ENCODE measurements at places on chromosomes 11 and 22.

- ATAC-seq, result peak; percentile 69
Observed at GRCh38 chr11:112279901-112280267, 19.2 kb upstream of the PLET1 start.

GRCh38 chr11:839875-840617 is 2.3 kb downstream of the POLR2L start:
- ATAC-seq, result no peak

- ATAC-seq, result no peak
Observed at GRCh38 chr22:23774922-23775436, 2.3 kb downstream of the MMP11 start.

GRCh38 chr22:36166518-36167220 is 6.1 kb upstream of the APOL3 start:
- no peak for ATAC-seq

DNA sequence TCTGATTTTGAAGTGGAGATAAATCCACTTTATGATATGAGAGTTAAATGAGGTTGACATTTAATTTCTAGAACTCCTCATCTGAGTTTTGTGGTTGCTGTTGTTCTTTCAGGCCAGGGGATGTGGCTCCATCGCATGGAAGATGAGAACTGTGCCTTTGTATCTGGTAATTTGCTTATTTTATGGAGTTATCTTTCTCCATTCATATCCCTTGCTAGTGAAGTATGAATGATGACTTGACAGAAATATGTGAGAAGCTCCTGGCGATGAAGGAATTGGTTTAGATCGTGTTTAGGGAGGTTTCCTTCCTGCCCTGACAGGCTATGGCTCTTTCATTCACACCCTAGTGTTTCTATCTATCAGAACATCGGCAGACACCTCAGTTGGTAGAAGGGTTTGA is 393.7 kb downstream of the ETS1 start:
- no peak for ATAC-seq

DNA sequence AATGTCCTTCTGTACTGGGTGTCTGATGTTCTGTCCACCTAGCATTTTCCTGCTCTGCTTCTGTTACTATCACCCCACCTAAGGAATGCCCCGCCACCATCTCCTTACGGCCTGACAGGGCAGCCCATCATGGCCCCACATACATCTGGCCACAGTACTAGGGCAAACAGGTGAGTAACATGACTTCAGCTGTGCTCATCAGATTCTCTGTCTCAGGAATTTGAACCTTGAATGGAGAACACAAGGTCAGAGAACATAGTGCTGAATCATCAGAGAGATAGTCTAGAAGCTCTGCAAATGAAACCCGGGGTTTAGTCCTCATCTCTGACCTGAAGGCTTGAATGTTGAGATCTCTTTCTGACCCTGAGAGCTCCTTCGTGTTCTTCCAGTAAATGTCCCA is 32.4 kb downstream of the ZC3H12C start:
- no peak for ATAC-seq

DNA sequence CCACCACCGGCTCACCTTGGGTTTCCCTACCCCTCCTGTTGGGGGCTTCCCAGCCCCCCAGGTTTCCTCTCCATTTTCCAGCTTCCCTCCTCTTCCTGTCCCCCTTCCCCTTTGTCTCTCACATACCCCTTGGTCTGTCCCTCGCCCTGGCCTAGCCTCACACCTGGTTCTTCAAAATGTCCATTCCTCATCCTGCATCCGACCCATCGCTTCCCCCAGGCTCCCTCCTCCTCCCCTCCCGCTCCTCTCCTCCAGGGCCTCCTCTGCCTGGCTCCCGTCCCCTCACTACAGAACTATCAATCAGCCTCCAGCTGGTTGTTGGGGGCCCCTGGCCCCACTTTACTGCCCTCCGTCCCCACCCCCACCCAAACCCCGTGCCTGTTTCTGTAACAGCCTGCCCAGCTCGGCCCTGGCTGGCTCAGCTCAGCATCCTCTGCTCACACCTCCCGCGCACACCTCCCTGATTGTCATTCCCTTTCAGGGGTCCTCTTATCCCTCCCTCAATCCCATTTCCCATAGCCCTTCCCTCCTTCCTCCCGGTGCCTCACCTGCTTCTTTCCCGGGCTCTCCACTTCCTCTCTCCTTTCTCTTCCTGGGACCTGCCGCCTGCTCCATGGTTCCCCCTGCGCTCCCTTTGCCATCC is 1.2 kb downstream of the CNIH2 start:
- ATAC-seq, result no peak

DNA sequence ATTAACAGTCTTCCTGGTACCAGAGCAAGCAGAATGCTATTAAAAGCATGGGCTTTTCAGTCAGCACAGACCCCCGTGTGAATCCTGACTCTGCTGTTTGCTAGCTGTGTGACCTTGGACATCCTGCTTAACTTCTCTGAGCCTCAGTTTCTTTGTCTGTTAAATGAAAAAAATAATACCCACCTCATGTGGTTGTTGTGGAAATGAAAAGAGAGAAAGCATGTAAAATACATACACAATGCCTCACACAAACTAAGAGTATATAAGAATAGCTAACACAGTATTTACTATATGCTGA is 39.5 kb downstream of the AHNAK start:
- ATAC-seq, result no peak

GRCh38 chr11:69697861-69698260 is 6.0 kb downstream of the FGF19 start:
- no peak for ATAC-seq

GRCh38 chr11:38937709-38938108 is 2339.7 kb upstream of the RAG2 start:
- ATAC-seq, result no peak

DNA sequence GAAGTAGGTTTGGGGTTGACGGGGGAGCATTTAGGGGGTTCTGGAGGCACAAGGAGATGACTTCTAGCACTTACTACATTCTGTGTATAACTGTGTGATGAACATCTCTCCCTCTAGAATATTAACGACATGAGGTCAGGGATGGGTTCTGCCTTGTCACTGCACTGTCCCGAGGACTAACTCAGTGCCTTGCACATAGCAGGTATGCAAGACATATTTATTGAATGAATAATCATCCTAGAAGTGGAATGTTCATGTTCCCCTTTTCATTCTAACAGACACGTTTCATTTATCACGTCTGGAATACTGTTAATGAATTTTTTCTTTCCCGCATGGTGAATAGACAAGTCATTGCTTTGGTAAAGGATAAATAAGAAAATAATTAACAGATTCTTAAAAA is 12.6 kb downstream of the SYT13 start:
- no peak for ATAC-seq

- no peak for ATAC-seq
Observed at GRCh38 chr22:46471901-46472721, 65.3 kb downstream of the CELSR1 start.

DNA sequence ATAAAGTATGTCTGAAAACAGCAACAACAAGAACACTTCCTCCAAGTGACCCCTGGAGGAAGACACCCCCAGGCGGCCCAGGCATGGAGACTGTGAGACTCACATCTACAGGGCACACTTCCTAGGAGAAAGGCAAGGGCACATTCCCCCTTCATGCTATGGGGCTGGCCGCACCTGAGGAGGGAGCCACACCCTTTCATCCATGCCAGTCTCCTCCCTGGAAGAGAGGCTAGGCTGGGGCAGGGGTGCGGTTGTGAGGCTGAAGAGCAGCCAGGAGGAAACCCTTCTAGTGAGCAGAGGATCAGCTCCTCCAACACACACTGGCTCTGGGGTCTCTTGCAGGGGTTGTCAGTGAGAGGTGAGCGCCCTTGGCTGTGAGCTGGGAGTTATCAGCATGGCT is 678.8 kb downstream of the NTM start:
- no peak for ATAC-seq

DNA sequence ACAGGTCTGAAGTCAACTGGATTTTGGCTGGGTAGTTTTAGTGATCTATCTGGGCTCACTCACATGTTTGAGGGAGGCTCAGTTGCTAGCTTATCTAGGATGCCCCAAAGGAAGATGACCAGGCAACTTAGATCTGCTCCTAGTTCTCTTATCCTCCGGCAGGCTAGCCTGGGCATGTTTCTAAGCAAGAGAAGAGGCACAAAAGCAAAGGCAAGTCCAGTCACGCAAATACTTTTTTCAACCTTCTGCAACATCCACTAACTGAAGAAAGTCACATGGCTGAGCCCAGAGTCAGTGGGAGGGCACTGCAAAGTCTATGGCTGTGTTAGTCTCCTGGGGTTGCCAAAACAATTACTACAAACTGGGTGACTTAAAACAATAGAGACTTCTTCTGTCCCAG is 32.9 kb upstream of the FSHB start:
- ATAC-seq, result no peak

DNA sequence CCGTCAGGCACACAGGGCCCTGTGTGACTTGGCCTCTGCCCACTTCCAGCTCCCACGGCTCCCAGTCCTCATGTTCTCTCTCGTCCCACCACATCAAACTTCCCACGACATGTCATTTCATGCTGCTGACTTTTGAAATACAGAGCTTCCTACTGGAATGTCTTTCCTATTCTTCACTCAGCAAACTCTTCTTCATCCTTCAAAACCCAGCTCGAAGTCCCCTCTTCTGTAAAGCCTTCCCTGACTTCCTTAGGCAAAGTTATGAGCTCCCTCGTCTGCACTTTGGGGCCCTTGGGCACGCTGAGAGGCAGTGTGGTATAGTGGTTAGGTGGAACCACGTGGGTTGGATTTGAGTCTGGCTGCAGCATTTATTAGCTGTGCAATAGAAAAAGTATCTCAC is 37.8 kb upstream of the EIF3D start:
- no peak for ATAC-seq

- no peak for ATAC-seq
Observed at GRCh38 chr11:99585606-99586005, 564.9 kb downstream of the CNTN5 start.

DNA sequence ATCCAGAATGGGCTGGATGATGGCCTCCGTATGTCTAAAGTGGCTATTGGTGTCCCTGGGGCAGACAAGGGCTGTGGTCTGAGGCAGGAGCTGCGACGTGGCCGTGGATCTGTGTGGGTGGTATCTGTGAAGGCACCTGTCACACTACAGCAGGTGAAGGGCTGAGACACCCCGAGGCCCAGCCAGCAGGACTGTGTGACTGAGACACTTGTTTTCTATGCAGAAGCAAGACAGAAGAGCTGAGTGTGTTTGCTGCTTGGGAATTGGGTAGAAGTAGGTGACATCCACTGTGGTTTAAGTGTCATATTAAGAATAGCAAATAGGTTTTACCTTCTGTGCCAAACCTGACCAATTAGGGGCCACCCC is 35.0 kb downstream of the AMPD3 start:
- ATAC-seq, result no peak

DNA sequence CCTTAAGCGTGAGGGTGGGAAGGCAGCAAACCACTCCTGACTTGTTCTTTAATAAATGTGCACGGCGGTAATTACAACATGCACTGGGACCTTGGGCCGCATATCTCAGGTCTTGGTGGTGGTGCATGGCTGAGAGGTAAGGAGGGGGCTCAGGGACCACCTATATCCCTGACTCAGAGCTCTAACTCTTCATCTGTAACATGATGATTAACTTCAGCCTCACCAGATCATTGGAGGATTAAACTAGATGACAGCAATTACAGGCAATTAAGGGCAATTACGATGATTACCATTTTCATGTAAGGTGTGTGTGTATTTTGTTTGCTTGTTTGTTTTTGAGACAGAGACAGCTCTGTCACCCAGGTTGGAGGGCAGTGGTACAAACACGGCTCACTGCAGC is 45.0 kb downstream of the FBLN1 start:
- ATAC-seq, result no peak

DNA sequence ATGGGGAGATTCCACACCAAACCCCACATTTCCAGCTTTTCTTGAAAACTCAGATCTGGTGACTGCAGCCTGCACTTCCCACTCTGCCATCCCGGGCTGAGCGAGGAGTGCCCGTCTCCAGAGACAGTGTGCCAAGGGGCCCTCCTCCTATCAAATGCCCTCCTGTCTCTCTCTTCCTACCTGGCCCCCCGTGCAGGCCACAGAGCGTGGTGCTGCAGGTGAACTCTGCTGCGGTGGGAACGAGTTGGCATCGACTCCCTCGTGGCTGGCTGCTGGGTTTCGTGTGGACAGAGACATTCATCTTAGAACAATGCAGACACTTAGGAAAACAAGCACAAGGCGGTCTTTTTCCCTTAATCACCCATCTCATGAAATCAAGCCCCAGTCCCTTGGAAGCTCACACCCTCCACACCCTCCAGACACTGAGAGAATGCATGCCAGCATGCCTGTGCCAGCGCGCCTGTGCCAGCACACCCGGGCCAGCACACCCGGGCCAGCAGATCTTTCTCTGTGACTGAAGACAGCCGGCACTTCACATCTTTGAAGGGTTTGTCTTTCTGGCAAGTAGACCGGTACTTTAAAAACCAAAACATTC is 65.0 kb downstream of the PARVB start:
- ATAC-seq, result no peak

- ATAC-seq, result no peak
Observed at GRCh38 chr11:96595011-96595410, 205.2 kb downstream of the JRKL start.

GRCh38 chr11:21285104-21285503 is 615.7 kb downstream of the NELL1 start:
- no peak for ATAC-seq

- ATAC-seq, result no peak
Observed at GRCh38 chr11:88100151-88100550, 75.1 kb downstream of the RAB38 start.

DNA sequence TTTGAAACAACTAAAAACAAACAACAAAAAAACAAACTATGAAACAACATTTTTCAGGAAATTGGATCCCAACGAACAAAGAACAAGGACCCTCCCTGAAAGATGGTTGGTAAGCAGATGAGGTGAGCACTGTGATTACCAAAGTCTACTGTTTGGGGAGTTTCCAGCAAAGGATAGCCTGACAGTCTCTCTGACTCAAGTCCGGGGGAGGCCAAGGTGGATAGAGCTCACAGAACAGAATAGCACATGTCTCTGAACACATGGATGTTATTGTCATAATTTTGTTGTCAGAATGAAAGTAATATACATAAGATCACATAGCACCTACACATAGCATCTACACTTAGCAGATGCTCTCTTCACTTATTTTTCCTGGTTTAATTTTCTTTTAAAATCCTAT is 501.3 kb upstream of the TENM4 start:
- ATAC-seq, result no peak

DNA sequence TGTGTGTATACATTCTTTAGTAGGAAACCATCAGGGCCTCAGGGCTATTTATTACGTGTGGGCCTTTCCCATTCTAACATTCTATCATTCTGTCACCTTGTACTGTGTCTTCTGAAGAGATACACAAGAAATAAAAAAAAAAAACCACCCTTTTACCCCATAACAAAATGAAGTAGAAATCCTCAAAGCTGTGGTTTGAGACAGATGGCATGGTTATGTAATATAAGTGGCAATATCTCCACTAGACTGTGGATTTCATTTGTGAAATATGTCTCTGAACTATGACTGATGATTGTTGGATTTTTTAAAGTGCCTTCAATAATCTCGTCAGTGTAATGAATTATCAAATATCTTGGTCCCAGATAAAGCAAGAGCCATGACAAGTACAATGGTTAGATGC is 150.0 kb upstream of the BLID start:
- ATAC-seq, result no peak
